ENCODE measurements at places on chromosomes 3 and 15. TPM values are rescaled to one million over a fixed set of nuclear protein-coding genes. Genes with fewer than 3 reads are reported as not detected.

The GPR87 gene
- total RNA-seq = 69.9 TPM

The MRPL3 gene
- 165 TPM for total RNA-seq

The TERC gene
- 199 TPM for total RNA-seq

The WDR93 gene
- total RNA-seq = not detected
